ENCODE measurements at places on chromosomes 1 and 21. TPM values are rescaled to one million over a fixed set of nuclear protein-coding genes. Genes with fewer than 3 reads are reported as not detected.
A peak's percentile ranks its signal among the peaks of the same experiment; 100 is the strongest.

The PTPN14 gene
- 93.0 TPM for total RNA-seq

The OXCT2 gene
- 0.60 TPM for total RNA-seq

The ZNF648 gene
- not detected for total RNA-seq

The AGMAT gene
- total RNA-seq, result 1.1 TPM

The MCOLN3 gene
- total RNA-seq, result not detected

DNA sequence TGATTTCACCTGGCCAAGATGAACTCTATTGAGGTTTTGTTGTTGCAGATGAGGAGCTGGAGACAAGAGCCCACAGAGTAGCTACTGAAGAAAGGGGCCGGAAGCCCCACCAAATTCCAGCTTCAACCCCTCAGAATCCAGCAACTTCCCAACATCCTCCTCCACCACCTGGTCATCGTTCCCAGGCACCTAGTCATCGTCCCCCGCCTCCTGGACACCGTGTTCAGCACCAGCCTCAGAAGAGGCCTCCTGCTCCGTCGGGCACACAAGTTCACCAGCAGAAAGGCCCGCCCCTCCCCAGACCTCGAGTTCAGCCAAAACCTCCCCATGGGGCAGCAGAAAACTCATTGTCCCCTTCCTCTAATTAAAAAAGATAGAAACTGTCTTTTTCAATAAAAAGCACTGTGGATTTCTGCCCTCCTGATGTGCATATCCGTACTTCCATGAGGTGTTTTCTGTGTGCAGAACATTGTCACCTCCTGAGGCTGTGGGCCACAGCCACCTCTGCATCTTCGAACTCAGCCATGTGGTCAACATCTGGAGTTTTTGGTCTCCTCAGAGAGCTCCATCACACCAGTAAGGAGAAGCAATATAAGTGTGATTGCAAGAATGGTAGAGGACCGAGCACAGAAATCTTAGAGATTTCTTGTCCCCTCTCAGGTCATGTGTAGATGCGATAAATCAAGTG lies 14.3 kb downstream of the CD2 start:
- no peak for DNase-seq

DNA sequence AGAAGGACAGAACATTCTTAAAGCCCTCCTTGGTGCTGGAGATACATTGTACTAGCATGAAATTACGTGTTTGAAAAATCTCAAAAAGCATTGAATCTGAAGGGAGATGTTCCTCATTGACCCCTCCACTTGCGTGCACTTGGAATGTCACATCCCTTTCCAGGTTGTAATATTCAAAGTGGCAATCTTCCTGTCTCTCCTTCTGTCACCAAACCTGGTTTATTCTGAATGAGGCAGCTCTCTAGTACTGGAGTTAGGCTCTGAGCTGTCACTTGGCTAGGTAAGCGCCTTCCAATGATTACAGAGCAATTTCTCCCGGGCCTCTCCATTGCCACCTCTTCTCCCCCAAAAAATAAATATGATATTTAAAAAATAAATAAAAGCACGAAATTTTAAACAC lies 855 bp downstream of the DSCAM start:
- DNase-seq, result no peak

- DNase-seq, result peak; percentile 65
These were observed 10.8 kb downstream of the OSBPL9 start for GRCh38 chr1:51627672-51628071.

- DNase-seq, result peak; percentile 70
These were observed 60.8 kb downstream of the FASLG start for GRCh38 chr1:172719694-172720138.

GRCh38 chr1:61028136-61028535 lies 54.2 kb upstream of the NFIA start:
- DNase-seq, result no peak
